ENCODE measurements at places on chromosomes 1 and 21.

DNA sequence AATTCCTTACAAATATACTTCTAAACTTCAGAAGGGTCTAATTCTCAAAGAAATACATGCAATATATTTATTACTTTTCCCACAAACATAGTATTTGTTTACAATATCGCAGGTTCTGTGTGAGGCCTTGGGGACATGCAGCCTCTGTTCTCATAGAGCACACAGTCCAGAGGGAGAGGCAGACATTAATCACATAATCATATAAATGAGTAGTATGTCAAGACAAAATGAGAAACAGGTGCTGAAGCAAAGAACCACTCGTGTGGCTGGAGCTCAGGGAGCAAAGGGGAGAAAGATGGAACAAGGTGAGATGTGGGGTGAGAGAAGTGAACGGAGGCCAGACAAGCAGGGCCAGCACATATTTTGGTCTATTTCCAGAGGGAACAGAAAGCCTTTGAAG lies 26.4 kb upstream of the MAGI3 start:
- no peak for DNase-seq

DNA sequence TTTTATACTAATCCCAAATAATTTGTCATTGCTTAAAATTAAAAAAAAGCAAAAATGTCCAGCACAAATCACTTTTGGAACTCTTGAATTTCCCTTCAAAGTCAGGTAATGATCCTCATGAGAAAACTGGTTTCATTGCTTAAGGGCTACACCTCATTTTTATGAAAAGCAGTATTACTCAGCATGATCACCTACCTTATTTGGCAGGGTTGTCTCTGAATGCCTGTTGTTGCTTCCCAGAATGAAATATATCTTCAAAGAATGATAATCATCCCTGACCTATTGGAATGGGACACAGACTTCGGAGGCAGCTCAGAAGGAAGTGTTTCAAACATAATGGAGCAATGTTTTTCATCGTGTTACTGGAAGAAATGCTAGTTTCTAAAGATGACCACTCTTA lies 29.7 kb downstream of the C1orf21 start:
- no peak for DNase-seq

DNA sequence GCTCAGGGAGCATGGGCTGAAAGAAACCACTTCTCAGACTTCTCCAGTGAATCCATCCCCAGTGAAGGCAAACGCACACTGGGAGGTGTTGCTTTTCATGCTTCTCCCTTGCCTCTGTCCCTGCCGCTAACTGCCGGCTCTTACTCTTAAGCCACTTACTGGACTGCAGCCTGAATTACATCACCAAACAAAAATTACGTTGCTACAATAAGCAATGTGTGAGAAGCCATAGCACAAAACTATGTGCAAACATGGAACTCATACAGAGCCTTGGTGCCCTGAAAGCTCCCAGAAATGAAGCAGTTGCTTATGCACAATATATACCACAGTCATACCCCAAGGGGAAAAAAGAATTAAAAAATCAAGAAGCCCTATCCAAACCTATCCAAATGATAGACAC lies 375.2 kb downstream of the KCNH1 start:
- no peak for DNase-seq

DNA sequence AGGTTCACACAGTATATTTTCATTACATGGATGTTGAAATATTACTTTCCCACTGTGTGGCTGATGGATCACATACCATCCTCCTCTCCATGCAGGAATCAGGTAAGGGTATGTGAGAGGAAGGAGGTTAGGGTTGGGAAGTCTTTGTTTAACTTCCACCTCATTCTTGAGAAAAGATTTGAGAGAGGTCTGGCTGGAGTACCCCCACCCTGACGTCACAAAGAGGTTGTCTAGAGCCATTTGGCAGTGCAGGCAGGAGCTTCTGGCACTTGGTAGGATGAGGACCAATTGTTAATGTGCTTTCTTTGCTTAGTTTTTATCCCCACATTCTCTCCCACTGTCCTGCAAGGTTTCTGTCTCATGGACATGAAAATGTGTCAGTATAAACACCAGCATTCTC lies 356.6 kb downstream of the DSCAM start:
- DNase-seq, result no peak

GRCh38 chr1:42680055-42680454 lies 2.2 kb upstream of the YBX1 start:
- DNase-seq, result no peak

DNA sequence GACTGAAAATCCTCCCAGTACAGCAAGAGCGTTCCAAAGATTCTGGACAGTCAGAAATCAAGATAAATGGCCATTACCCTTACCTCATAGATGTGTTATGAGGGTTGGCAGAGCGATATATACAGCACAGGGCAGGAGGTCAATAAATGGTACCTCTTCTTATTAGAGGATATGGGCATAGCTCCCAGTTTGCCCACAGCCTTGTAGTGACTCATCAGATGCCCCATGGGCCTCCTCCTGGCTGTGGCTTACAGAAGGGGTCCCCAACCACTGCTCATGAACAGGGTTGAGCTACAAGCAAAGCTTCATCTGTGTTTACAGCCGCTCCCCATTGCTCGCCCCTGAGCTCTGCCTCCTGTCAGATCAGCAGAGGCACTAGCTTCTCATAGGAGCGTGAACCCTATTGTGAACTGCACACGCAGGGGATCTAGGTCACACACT lies 7.3 kb upstream of the IFNGR2 start:
- DNase-seq, result no peak

DNA sequence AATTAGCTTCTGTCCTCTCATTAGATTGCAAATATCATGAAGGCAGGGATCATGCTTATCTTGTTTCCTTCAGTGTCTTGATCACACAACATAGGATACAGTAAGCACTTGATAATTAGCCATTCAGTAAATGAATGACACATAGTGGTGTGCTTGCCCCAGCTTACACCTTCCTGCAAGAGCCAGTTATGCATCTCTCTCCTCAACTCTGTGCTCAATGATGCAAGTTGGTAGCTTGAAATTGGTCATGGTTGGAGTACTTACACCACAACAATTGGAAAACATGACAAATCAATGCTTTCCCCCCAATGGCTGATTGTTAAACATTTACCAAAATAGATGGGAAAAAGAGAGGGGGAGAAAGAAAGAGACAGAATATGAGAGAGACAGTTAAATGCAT lies 129.2 kb downstream of the NUF2 start:
- no peak for DNase-seq

DNA sequence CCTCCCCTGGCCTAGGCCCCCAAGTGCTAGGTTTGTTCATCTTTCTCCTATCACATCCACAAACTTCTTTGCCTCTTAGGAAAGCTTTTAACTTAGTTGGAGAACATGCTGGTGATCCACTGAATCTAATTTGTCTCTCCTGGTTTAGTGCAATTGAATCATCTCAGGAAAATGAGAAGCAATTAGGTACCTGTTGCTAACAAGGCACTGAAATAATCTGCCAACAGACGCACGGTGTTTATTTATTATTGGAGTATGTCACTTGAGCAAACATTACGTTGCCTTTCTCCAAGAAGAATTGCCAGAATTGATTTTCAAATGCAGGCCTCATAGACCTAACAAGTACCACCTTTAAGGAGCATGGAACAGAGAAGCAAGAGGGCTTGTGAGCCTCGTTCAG lies 309.4 kb downstream of the NFIA start:
- DNase-seq, result no peak

DNA sequence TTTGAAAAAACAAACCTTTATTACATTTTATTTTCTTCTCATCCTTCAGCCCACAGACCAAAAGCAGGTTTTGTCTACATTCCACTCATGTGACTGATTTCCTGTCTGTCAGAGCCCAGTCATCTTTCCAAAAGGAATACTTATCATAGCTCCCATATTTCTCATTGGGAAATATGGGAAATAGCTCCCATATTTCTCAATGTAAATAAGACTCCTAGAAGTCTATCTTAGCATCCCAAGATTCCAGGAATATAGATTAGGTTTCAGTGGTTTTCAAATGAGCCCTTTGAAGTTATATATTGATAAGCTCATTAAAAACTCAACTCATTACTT lies 19.1 kb upstream of the NRDC start:
- DNase-seq, result no peak

DNA sequence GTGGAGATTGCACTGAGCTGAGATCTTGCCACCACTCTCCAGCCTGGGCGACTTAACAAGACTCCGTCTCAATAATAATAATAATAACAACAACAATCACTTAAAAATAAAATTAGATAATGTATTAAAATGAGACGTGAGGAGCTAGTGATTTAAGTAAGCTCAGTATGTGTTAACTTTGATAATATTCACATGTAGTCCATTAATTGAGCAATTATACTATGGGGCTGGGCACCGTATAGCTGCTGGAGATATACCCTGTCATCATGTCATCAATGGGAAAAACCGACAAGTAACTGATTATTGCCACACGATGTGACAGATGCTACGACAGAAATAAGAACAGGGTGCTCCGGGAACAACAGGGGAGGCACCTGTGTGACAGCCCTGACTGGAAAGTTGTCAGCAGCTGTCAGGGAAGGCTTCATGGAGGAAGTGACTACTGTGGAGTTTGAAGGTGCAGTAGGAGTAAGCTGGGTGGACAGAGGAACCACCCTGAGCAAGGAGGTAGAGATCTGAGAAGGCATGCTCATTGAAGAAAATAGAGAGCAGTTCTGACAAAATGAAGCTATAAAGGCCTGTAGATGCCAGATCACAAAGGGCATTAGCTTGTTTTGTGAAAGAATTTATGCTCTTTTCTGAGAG lies 924 bp upstream of the CAMSAP2 start:
- no peak for DNase-seq

DNA sequence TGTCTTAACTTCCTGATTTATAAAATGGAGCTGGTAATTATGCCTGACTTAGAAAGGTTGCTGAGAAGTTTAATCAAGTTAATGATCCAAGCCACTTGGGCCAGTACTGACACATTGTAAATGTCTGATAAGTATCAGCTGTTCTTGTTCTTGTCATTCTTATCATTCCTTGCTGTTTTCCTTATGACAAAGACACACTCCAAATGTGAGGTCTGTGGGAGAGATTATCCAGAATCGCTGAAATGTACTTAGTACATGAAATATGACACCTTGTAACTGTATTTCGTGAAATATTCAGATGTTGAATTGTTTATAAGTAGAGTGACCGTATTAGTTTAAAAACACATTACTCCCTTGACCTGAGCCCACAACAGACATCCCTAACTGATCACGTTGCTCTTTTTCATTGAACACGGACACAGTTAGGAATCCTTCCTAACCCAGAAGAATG lies 6.1 kb downstream of the AADACL4 start:
- no peak for DNase-seq

GRCh38 chr1:99707535-99708142 lies 58.8 kb downstream of the FRRS1 start:
- peak; percentile 29 for DNase-seq

DNA sequence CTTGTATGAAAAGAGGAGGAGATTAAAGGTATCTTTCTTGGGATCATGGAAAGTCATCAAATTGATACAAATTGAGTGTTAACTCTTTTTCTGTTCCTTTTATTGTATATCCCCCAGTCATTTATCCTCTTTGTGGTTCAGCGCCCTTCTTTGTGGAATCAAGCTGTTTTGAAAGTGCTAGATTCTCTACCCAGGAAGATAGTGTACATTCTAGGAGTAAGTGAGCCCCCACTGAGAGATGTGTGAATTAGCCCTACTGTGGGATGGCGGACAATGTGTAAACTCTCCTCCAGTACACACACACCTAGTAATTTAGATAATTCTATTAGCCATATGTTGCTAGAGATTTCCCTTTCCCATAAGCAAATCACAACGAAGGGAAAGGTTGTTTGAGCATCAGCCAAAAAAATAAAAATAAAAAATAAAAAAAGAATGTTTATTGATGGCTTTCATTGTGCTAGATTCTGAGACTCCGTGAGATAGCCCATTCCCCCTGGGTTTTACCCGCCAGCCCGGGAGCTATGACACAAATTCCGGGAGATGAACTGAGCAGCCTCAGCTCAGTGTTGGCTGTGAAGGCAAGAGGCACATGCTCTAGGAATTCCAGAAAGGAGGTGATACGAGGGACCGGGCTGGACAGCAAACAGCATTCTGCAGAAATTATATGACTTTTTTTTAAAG lies 378.4 kb upstream of the RUNX1 start:
- DNase-seq, result no peak

- no peak for DNase-seq
Measured at GRCh38 chr1:93667642-93668041, 14.0 kb downstream of the BCAR3 start.

DNA sequence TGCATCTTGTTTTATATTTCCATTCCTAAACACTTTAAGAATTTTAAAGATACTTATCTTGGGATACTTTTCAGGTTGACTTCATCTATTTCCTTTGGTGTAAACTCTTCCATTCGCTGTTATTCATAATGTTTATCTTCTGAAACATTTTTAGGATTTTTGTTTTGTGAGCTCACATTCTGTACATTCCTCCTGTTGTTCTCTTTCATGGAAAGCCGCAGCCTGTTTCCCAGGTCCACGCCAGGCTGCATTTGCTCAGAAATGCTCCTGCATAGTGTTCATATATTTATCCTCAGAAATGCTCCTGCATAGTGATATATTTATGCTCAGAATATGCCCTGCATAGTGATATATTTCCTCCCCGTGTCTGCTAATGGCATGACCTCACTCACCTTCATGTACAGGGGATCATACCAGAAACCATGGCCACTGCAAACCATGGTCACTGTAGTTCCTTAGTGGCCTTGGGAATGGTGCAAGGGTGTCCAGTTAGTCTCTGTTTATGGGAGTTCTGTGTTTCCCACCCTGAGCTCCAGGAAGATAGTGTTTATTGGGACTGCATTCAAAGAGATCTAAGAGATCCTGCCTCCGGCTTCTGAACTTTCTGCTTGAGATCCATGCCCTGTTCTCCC lies 153.9 kb upstream of the GREM2 start:
- DNase-seq, result no peak

GRCh38 chr1:28340221-28340974 lies 11.6 kb downstream of the MED18 start:
- DNase-seq, result no peak

DNA sequence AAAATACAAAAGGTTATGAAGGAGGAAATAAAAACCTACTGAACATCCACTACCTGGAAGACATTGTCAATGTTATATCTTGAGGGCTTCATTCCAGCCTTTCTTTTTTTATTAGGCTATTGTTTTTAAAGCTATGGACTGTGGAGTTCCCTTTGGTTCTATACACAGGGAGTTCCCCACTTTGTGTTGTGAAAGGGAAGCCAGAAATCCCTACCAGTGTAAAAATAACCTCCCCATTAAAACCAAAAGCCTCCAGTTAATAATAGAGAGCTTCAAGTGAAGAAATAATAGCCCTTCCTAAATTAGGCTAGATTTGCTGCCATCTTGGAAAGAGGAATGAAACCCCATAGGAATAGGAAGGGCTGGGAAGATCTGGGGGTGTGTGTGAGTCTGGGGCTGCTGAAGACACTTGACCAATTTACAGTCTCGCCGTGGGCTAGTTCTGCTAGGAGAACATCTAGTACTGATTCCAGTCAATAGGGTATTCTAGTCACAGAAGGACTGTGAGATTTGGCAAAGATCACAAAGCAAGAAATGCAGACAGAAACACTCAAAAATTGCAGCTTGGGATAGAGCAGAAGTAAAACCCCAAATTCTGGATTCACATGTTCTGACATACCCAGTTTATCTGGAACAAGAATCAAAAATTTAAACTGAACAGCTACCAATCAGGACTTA lies 32.4 kb upstream of the PTGFRN start:
- DNase-seq, result no peak

- no peak for DNase-seq
Measured at GRCh38 chr1:245096311-245097066, 58.3 kb upstream of the KIF26B start.

GRCh38 chr1:39639305-39640130 lies at the start of gene HEYL:
TSS of gene HEYL (minus strand) at chr1:39639643. CDS start at chr1:39639625, 18 bp downstream.
- peak; percentile 39 for DNase-seq

GRCh38 chr1:37290718-37291117 lies 183.7 kb upstream of the ZC3H12A start:
- DNase-seq, result no peak

GRCh38 chr1:116377541-116378529 lies 4.8 kb downstream of the ATP1A1 start:
- no peak for DNase-seq
